HS-27A (cell line): ENCODE measurements at places on chromosomes 16 and 17.

DNA sequence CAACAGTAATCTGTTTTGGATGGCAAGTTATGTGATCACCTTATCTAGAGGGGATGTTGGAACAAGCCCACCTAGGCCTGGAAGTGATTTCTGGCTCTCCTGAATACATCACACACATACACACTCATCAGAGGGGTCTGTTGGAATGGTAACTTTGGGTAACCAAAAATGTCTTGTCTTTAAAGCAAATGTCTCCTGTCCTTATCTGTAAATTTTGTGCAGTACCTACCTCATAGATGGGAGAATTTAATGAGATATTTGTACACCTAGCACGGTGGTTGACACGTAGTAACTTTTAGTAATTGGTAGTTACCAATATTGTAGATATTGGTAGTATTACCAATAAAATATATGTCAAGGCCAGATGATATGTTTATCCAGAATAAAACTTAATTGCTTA is 24.7 kb downstream of the HAPSTR1 start:
- DNase-seq = no peak

DNA sequence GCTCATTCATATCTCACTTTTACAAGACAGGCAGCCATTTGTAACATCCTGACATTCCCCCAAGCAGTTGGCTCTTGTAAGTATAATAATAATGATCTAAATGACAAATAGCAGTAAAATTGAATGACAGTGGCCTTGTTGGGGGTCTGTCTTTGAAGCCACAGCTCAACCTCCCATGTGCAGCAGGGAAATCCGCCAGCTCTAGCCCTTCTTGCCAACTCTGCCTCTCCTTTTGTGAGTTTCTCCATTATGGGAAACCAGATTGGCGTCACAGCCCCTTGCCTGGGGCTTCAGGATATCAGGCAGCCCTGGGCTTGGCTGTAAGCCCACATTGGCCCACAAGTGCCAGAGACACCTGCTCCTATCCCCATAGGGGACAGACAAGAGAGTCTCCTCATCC is 70.4 kb upstream of the CACNG5 start:
- DNase-seq = no peak

DNA sequence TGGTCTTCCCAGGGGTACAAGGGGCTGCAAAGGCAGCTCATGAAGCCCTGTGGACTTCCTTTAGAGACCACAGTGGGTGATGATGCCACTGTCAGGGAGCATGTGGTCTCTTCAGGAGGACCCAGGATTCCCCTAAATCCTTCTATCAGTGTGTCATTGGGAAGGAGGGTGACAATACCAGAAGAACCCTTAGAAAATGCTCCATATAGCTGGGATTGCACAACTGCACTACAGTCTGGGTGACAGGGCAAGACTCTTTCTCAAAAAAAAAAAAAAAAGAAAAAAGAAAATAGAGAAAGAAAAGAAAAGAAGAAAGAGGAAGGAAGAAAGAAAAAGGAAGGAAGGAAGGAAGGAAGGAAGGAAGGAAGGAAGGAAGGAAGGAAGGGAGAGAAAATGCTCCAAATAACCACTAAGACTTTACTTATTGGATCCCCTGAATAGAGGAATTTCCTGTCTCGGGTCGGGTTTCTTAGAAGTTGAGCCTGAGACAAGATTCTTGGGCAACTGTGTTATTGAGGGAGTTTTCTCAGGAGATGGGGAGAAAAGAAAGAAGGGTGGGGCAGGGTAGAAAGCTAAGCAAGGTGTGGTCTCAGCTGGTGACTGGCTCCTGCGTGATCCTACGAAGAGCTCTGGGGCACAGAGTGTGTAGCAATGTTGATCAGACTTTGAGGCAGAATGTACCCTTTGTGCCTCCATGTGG is 83.1 kb upstream of the DNAH9 start:
- DNase-seq = no peak

DNA sequence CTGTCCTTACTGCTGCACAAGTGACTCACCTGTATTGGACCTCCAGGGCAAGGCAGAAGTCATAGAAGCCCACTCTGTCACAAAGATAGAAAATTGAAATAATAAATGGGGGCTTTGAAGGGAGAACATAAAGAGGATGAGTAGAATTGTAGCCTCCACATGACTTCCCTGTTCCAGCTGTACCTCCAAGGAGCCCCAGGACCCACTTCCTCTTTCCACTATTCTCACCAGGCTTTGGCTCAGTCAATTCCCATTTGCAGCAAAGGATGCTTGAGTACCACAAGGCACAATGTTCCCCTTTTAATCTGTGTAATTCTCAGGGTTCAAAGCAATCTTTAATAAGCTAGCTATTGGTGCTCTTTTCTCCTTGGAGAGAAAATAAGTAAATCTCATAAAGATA is 512.1 kb downstream of the TOX3 start:
- no peak for DNase-seq

GRCh38 chr16:87198328-87198832 is 118.8 kb downstream of the C16orf95 start:
- no peak for DNase-seq

DNA sequence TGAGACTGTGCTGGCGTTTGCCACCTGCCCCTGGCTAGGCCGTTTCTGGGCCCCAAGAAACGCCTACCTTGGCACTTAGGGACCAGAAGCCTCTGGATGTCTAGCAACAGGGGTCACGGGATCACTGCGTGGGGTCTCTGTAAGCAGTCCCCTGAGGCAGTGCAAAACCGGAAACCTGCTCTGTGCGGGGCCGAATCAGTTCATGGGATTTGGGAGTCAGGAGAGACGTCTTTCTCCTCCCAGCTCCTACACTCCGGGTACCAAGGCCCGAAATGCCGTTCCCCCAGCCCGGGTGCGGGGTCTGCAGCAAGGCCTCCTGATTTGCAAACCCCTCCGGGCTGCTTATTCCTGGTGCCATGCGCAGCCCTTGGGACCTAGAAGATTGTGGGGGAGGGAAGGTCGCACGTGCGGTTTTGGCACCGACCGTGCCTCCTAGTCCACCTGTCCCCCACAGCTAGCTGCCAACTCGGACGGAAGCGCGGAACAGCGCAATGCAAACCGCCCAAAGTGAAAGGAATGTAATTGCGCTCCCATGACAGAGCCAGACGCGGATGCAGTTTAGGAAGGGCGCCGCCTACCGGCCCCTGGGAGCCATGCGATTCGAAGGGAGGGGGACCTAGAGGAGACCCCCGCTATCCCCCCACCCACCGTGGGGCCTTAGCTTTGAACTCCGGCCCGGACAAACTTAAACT is 6.5 kb downstream of the IRX5 start:
- DNase-seq = no peak

DNA sequence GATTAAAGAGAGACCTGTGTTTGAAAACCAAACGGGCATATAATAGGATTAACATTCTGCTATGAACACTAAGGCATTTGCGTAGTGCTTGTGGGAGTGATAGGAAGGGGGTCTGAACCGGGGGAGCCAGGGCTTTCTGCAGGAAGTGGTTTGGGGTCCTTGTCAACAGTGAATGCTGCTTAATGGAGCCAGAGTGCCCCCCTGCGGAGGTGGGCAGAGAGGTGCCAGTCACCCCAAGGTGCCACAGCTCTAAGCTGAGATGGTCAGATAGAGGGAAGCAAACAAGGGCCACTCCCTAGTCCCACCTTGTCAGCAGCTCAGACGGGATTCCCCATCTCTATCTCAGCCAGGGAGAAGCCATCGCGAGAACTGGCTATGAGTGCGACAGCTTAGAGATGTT is 17.7 kb downstream of the NAA60 start:
- no peak for DNase-seq

DNA sequence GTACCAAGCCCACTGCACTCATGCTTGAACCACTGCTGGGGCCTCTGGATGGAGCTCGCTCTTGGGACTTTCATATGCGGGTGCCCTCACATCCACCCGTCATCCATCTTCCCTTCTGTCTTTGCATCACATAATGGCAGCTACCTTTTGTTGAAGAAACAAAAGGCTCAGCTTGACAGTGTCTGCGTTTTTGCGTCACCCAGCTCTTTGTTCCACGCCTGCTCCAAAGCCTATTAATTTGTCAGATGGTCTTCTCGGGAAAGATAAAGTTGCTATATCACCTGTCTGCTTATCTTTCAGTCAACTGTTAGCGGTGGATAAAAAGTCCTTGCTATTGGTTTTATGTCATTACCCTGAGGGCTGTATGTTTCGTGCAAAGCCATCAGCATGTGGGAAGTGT is 18.1 kb upstream of the BCO1 start:
- no peak for DNase-seq

DNA sequence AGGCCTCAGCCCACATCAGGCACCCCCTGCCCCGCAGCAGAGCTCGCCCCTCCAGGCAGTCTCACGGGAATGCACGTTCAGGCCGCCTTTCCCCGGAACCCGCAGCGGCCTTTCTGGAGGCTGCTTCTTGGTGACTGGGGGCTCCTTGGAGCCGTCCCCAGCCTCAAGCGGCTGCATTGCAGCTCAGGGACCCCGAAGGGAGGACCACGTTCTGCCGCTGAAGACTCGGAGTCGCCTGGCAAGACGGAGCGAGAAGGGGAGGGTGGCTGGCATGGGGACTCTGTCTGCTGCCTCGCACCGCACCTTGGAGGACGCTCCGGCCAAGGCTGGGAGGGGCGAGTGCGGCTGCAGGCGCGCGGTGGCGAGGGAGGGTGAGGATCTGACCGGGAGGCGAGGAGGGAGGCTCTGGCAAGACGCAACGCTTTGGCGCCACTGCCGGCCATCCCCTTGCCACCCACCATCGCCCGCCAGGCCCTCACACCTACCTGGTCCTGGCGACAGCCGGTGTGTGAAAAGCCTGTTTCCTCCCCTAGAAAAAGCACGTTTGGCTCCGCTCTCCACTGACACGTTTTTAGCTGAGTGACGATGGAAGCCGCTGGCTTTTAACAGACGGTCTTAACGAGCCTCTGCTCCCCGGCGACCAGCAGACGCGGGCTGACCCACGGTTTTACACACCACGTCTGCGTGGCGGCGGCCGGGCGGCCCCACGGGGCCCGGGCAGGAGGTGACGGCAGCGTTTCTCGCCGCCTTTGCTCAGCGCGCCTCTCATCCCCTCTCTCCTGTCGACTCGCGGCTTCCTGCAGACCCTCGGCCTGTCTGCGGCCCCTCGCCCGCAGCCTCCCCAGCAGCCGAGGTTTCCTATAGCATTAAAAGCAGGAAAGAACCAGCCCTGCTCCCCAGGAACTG is 16.7 kb upstream of the GNG13 start:
- DNase-seq = no peak

DNA sequence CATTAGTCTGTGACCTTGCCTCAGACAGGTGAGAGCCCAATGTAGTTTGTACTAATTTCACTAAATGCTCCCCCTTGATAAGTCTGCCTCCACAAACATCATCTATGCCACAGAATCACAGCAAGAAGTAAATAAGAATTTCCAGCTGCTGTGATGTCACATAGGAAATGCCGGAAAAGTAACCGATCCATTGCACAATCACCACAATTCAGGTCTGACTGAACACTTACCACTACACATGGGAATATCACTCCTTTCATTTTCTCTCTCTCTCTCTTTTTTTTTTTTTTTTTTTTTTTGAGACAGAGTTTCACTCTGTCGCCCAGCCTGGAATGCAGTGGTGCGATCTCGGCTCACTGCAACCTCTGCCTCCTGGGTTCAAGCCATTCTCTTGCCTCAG is 79.0 kb upstream of the CDH11 start:
- no peak for DNase-seq

- no peak for DNase-seq
These were observed 48.6 kb downstream of the FTO start for GRCh38 chr16:53752560-53752959.

- no peak for DNase-seq
These were observed 29.7 kb upstream of the PEMT start for GRCh38 chr17:17621254-17621653.

- DNase-seq = no peak
These were observed 4.3 kb downstream of the SDK2 start for GRCh38 chr17:73639932-73640331.

DNA sequence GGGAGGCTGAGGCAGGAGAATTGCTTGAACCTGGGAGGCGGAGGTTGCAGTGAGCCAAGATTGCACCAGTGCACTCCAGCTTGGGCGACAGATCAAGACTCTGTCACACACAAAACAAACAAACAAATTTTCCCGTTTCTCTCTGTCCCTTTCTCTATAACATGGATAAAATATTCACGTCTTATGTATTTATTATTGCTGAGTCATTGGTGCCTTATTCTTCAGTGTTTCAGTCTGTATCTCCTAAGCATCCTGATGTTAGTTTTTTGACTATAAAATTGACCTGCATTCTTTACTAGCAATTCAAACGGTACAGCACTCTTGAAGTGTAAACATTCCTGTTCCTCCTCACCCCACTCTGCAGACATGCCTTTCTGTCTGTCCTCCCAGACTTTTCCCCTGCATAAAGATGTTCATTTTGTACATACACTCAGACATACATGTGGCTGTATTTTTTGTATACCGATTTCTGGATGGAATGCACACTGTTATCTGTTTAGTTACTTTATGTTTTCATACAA is 16.4 kb downstream of the DHODH start:
- DNase-seq = no peak

DNA sequence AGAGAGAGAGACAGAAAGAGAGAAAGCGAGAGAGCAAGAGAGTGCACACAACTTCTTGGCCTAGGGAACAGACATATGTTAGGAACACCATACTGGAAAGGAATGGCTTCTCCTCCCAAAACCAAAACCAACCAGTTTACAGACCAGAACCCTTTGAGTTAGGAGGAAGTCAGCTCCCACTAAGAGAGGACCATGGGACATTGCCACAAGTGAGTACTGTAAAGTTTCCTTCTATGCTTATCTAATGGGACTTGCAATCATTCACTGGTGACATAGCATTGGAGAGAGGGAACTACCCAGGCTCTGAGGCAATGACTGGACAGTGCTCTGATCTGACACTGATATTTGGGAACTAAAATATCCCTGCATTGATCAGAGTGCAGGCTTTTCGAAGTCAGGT is 32.4 kb downstream of the TBC1D3B start:
- no peak for DNase-seq

DNA sequence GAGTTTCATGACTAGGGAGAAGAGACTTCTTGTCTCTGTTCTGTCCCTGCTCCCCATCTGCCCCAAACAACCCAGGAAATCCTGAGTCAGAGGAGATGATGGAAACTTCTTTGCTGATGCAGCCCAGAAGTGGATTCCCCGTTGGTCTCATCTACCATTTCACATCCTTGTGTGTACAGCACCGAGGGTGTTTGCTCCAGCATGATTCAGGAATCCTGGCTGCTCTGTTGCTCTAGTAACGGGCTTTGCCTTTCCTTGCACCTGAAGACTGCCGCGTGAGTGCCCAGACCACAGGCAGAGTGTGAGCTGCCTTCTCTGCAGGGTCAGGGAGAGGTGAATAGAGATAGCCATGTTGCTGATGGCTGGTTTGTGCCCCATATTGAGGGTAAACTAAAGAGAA is 408.4 kb downstream of the CPPED1 start:
- DNase-seq = no peak

DNA sequence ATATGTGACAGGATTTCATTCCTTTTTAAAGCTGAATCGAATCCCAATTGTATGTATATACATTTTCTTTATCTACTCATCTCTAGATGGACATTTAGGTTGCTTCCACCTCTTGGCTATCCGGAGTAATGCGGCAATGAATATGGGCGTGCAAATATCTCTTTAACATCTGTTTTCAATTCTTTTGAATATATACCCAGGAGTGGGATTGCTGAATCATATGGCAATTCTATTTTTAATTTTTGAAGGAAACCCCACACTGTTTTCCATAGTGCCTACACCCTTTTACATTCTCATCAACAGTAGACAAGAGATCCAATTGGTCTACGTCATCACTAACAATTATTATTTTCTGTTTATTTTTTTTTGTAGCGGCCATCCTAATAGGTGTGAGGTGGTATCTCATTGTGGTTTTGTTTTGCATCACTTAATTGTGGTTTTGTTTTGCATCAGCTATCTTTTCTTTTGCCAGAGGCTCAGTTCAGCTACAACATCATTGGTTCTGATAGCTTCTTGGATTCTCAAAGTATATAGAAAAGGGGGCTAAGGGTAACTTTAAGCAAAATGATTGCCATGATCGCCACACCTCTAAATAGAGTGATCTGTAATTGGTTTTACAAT is 25.6 kb upstream of the MAP2K6 start:
- no peak for DNase-seq
